ENCODE measurements at places on chromosomes 2 and 18.

GRCh38 chr18:47417807-47418206, 166.3 kb upstream of the SKOR2 start:
- DNase-seq: no peak

DNA sequence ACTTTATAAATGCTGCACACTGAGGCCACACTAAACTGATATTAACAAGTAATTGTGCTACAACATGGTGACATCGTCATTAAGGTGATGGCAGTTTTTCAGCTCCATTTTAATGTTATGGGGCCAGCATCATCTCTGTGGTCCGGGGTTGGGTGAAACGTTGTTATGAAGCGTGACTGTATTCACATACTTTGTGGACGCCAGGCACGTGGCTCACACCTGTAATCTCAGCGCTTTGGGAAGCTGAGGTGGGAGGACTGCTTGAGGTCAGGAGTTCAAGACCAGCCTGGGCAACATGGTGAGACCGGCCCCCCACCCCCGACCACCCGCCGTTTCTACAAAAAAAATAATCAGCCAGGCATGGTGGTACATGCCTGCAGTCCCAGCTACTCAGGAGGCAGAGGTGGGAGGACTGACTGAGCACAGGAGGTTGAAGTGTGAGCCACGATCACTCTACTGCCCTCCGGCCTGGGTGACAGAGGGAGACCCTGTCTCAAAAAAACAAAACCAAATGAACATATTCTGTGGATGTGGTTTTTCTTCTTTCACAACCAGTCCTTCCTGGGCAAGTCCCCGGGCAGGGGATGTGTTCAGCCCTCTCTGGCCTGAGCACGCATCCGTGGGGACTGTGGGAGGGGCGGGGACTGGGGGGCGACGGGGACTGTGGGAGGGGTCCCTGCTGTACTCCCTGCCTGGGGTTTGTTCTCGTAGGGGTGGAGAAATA, 12.9 kb upstream of the GAL3ST2 start:
- DNase-seq: no peak

DNA sequence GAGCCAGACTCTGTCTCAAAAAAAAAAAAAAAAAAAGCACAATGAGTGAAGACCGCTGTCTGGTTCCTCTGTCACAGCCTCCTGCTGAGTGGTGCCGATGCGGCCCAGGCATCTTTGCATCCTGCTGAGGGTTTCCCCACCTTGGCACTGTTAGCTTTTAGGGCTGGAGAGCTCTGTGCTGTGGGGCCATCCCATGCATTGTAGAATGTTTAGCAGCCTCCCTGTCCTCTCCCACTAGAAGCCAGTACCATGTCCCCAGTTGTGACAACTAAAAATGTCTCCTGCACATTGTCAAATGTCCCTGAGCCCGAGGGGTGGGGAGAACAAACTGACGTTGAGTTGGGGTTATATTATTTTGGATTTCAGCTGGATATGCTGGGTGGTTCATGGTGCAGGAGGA, 7.9 kb upstream of the COLEC11 start:
- no peak for DNase-seq

GRCh38 chr18:8548186-8548585, 61.1 kb upstream of the RAB12 start:
- DNase-seq: peak; percentile 40
